ENCODE measurements at places on chromosomes 5 and 9.

DNA sequence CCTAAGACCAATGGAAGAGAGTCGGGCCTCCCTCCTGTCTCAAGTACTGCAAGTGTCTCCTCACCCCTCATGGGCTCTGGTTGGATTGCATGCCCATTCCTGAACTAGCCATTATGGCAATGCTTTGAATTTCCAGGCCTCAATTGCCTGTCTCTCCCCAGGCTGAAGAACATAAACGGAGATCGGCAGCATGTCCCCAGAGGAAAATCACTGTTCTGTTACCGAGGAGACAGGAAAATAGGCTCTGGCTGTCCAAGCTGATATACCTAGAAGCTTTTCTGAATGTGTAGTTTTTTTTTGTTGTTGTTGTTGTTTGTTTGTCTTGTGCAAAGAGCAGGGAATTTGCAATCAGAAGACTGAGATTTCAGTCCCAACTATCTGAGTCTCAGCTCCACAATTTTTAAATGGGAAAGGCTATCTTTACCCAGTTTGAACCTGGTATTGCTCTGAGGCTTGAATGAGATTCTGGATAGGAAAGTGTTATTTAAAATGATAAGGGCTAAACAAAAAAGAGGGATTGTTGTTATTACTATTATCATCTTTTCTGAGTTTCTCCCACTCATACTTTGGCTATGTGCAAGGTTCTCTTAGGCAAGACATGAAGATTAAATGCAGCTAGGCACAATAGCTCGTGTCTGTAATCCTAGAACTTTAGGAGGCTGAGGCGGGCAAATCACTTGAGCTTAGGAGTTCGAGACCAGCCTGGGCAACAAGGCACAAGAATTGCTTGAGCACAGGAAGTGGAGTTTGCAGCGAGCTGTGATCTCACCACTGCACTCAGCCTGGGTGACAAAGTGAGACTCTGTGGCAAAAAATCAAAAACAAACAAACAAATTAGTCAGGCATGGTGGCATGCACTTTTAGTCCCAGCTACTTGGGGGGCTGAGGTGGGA lies 77.2 kb upstream of the KLF9 start:
- no peak for DNase-seq

- DNase-seq: no peak
These were observed 786 bp upstream of the KIF3A start for GRCh38 chr5:132737982-132738681.

DNA sequence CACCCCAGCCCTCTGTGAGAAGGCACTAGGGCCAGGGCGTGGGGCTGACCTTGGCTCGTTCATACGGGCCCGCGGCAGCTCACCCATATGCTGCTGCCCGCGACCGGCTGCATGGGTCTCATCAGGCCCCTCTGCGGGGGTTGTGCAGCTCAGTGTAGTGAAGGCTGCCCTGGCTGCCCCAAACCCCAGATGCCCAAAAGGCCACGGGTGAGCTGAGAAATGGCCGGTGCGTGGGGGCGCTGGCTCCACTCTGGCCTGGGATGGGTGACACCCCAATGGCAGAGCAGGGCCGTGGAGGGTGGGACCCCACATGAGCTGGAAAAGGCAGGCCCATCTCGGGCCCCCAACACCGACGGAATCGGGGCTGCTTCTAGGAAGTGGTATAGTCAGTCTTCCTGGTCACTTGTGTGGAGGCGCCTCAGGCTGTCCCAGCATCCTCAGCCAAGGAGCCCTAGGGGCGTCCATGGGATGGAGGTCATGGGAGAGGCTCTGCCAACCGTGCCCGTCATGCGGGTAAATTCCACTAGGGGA lies 19.4 kb upstream of the LRRC14B start:
- no peak for DNase-seq

GRCh38 chr9:126513159-126514036 lies 100.3 kb upstream of the LMX1B start:
- DNase-seq: no peak

- DNase-seq: no peak
These were observed 30.1 kb upstream of the SIL1 start for GRCh38 chr5:139228201-139228803.

DNA sequence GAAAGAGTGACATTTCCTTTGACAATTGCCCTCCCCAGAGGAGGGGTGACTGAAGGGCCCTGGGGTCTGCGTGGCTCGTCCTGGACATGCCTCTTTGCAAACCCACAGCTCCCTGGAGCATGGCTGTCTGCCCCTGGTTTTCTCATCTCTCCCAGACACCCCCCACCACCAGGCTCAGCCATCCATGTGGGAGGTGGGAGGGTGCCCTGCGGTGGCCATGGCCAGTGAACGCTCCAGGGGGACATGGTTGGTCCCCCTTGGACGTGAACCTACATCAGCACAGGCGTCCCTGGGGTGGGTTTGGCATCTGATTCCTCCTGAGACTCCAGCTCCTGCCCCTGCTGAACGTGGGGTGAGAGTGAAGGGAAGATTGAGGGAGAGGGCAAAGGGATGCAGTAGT lies 67.7 kb upstream of the LMX1B start:
- no peak for DNase-seq

GRCh38 chr5:39424736-39425637 lies at the start of gene DAB2:
Gene DAB2 (minus strand): TSS chr5:39424980. CDS start chr5:39394320, 30,660 bp downstream.
- peak; percentile 67 for DNase-seq

GRCh38 chr5:77846422-77847128 lies 70.4 kb upstream of the TBCA start:
- no peak for DNase-seq

DNA sequence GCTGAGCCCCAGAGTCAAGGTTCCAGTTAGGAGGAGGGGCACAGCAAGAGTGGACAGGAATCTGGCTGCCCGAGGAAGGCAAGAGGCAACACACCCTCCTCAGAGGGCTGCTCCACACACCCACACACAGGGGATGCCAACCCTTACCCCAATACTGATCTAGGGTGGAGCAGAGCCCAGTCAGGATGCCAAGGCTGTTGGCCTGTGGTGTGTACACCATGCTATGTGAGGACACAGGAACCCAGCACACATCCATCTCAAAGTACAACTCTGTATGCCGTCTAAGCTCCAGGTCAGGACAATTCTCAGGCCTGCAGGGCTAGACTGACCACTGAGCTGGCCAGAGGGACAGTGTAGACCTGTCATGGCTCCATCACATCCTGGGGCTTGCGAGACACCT lies 2.6 kb downstream of the SEPTIN8 start:
- DNase-seq: no peak

DNA sequence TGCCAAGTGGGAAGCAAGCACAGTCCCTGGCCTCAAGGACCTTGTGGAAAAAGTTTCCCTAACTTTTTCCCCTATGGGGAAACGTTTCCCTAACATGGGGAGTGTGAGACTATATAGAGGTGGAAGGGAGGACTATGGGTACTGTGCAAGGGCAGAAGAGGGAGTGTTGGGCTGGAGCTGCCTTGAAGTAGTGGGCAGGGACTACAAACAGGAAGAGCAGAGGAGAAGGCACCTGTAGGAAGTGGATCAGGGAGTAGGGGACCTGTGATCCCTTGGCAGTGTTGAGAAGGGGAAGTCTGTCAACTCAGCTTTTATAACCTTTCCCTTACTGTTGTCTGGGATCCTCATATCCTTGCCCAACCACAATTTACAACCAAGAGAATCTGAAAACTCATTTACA lies 1.4 kb downstream of the CMYA5 start:
- DNase-seq: no peak

- no peak for DNase-seq
These were observed 710.5 kb downstream of the TLR4 start for GRCh38 chr9:118414676-118415075.

DNA sequence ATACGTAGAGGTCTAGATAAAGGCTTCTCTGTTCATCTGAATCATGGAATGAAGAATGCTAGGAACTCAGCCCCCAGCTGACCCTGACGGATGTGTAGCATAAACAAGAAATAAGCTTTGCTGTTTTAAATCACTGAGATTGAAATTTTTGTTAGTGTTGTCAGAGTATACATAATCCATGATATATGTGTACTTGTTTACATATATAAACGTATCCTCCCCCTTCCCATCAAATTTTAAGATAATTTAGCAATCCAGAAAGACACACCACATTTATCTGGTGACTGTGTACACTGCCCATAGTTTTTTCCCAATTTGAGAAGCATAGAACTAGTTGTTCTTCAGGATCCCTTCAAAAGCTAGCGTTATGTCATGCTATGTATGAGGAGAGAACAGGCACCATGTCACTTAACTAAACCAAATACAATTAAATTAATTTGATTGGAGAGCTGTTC lies 80.8 kb upstream of the OSMR start:
- DNase-seq: no peak

GRCh38 chr5:14469551-14470377 lies 111.8 kb upstream of the OTULINL start:
- DNase-seq: no peak

- no peak for DNase-seq
These were observed 65.6 kb downstream of the FOCAD start for GRCh38 chr9:20749496-20750198.

DNA sequence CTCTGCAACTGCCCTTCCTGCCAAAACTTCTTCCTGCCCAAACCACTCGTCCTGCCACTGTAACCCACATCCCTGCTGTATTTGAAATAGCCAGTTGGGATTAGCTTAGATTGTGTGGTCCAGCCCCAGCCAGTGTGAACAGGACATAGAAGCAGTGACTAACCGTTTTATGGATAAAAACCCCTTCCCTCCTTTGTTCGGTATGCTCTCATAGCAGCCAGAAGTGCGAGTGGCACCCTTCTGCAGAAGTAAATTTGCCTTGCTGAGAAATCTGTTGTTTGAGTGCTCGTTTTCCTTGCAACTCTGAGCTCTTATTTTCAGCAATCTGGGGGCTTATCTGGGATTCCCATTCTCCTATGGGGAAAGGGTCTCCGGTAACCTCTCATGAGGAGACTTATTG lies 470.0 kb downstream of the PRDM9 start:
- no peak for DNase-seq

DNA sequence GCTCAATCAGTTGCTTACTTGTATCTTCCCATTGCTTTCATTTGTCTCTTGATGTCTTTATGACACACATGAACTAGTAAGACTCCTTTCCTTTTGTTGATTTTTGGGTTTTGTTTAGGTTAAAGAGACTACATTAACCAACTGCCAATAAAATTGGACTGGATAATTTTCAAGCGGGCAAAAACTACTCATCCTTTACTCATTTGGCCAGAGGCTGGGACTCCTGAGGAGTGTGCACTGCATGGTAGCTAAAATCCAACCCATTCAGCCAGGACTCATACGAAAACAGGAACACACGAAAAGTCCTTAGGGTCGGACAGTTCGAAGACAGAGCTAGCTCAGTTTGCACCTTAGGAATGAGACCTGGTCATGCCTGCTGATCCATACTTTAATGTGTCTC lies 6.0 kb downstream of the SLC46A2 start:
- no peak for DNase-seq

GRCh38 chr9:114503522-114504340 lies 1.5 kb downstream of the WHRN start:
- DNase-seq: no peak

GRCh38 chr9:121286973-121287741 lies 19.2 kb downstream of the GSN start:
- no peak for DNase-seq

GRCh38 chr5:59264639-59265245 lies 628.8 kb downstream of the PDE4D start:
- DNase-seq: no peak

GRCh38 chr9:79213417-79214125 lies 358.2 kb upstream of the TLE4 start:
- no peak for DNase-seq

- no peak for DNase-seq
These were observed 218.7 kb downstream of the TRPM3 start for GRCh38 chr9:70902692-70903131.

GRCh38 chr9:34254141-34254913 lies 74.7 kb downstream of the KIF24 start:
- DNase-seq: no peak

DNA sequence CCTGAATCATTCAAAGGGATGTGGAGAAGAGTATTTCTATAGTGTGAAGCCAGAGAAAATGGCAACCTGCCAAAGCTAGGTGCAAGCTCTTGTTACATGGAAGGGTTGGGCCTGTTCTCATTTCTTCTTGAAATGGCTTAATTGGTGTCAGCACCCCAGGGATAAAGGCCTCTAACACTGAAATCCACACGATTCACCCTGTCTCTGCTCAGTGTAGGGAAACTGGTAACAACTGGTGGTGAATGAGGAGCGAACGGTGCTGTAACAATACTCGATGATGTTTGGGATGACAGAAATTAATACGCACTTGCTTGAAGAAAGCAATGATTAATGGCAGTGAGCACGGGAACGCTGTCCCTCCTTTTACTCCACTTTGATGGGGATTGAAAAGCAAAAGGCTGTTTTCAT lies 16.2 kb downstream of the PBX3 start:
- no peak for DNase-seq

DNA sequence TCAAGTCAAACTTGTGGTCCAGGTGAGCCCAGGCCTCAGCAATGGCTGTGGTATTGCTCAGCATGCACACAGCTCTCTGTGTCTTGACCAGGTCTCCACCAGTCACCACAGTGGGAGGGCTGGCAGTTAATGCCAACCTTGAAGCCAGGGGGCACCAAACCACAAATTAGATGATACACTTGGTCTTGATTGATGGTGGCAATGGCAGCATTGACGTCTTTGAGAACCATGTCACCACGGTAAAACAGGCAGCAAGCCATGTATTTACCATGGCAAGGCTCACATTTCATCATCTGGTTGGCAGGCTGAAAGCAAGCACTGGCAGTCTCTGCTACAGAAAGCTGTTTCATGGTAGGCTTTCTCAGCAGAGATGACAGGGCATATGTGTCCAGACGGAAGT lies 40.0 kb downstream of the NIM1K start:
- no peak for DNase-seq

DNA sequence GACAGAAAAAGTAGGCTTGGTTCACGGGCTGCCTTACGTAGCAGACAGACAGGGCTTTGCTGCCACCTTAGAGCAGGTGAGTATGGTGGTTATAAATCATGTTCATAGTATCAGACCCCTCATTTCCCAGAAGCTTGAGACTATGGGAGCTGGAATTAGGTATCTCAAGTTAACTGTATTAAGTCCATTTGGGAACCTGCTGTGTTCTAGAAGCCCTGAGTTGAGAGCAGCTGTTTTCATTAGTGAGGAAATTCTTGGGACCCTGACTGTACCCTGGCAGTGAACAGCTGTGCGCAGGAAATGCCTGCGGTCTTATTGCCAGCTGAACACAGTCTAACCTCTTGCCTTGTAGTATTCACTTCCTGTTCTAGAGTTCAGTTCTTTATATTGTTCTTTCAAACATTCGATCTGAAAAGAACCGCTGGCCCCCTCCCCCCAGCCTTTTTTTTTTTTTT lies 29.8 kb downstream of the UGCG start:
- no peak for DNase-seq

- no peak for DNase-seq
These were observed 10.6 kb upstream of the MAP1B start for GRCh38 chr5:72096602-72097188.

DNA sequence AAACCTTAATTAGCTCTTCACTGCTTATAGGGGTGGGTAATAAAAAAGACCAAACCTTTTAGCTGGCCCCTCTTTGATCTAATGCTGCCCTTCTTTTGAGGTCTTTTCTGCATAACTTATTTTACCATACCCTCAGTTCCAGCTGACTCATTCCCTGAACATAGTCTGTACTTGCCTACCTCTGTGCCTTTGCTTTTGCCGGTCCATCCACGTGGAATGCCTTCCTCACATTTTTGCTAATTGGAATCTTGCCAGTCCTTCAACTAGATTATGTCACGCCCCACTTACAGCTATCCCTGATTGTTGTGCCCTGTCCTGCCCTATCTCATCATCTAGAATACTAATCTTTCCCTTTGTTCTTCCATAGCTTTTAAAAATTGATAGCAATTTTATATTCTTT lies 44.2 kb downstream of the FAF2 start:
- DNase-seq: no peak

- DNase-seq: no peak
These were observed 48.1 kb downstream of the GGTA1 start for GRCh38 chr9:121451586-121451985.
